Activated T-cell treated with anti-CD3 and anti-CD28 coated beads for 1 hour (primary cell): ENCODE measurements at places on chromosomes 13 and 19.

DNA sequence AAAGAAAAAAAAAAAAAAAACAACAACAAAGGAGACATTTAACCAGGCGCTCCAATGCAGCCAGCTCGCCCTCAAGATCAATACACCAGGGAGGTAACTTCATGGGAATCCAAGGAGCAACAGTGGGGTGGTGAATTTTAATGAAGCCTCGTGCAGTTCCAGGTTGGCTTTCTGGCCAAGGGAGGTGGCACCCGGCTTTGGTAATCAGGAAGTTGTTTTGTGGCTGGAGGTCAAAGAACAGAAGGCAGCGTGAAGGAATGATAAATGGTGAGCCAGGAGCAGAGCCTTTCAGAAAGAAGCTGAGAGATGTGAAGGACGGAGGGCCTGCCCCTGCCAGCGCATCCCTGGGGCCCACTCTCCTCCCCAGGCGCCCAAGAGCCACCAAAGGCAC, 188.2 kb upstream of the TSC22D1 start:
- DNase-seq: no peak

DNA sequence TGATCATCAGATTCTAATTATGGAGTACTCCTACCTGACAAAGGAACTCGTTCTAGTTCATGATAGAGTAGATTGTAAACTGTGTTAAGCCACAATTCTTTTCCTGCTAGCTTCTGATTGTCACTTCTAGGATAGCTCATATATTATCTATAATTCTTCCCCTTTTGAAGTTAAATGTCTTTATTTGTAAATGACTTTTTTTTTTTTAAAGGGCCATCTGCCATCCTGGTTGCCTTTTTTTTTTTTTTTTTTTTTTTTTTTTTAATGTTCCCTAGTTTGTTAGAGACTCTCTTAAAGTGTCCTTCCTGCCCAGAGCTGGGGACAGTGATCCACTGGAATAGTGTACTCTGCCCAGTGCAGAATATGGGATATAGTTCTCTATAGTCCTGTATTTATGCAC, 4.3 kb downstream of the CHAMP1 start:
- DNase-seq: no peak

- no peak for DNase-seq
These were observed 45.4 kb downstream of the FAM124A start for GRCh38 chr13:51267622-51268021.

- no peak for DNase-seq
These were observed 9.0 kb downstream of the STARD13 start for GRCh38 chr13:33276570-33276969.

DNA sequence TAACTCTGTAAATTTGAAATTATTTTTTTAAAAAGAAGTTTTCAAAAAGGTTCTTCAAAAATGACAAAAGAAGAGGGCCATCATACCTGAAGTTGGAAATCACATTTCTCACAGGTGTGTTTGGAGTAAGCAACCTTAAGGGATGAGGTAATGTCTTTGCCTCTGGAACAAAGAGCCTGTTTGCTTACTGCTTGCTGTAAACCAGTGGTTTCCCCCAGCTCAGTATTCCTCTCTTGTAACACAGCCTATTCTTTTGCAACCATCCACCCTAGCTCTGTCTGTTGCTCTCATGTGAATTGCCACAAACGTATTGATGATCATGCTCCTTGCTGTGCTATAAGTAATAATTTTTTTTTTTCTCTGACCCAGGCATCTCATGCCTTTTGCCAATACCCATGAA, 38.1 kb downstream of the UCHL3 start:
- DNase-seq: no peak

DNA sequence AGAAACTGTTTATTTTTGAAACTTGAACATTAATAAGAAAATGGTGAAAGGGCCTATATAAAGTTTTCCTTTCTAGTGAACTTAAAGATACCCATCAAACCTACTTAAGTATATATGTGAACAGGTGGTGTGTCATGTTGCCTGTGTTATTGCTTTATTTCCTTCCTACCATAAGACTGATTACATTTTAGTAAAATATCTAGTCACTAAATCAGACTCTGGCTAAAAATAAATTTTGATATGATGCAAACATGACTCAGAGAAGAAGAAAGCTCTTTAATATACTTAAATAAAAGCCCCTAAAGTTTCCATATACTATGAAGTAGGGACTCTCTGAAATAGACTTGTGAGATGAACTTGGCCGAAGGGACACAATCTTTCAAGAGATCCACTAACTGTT, 35.1 kb upstream of the FBXL3 start:
- no peak for DNase-seq

DNA sequence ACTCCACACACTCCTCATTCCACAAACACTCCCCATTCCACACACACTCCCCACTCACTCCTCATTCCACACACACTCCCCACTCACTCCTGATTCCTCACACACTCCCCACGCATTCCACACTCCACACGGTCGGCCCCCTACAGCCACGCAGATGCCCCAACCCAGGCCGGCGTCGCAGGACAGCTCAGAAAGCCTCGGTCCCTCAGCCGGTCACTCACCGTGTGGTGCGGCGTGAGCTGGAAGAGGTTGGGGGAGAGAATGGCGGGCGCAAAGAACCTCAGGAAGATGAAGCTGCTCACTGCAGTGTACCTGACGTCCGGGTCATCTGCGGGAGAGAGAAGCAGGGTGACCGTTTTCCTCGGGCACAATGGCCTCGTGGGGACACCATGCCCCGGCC, 39.0 kb upstream of the C13orf46 start:
- DNase-seq: no peak

DNA sequence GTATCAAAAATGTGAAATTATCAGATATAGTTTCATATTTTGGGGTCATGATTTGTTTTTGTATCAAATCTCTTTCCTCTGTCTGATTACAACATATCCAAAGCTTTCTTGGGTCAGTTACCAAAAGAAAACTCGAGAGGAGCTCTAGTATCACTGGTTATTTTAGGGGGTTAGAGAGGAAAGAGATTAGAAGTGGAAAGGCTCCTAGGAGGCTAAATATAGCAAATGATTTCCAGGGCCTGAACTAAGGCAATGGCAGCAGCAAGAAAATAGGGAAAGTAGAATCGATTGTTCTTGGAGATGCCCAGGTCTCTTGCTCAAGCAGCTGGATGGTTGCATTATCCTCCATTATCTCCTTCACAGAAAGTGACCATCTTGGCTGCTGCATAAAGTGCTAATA, 72.9 kb downstream of the NHLRC3 start:
- DNase-seq: no peak

GRCh38 chr13:29532116-29532515, 63.4 kb downstream of the SLC7A1 start:
- DNase-seq: no peak

- no peak for DNase-seq
These were observed 1053.7 kb upstream of the SPRY2 start for GRCh38 chr13:81394640-81395039.

DNA sequence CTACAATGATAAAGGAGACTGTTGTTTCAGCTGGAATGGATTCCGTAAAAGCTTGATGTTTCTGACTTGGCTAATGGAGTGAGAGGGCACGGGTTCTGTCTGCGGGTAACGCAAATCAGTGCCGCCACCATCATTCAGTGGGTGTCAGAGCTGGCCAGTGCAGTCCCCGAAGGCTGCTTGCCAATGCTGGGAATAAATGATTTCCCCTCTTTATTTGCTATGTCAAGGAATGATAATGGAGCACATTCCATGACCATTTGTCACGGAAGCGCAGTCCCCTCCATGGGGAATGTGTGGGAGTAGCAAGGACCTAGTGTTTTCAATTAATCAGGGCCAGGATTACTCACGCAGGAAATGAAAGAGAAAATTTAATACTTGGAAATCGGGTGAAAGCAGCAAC, 899.3 kb downstream of the UQCRFS1 start:
- DNase-seq: no peak
